CD4-positive, alpha-beta T cell treated with Interleukin-1 beta for 1 hour (primary cell): ENCODE measurements at places on chromosomes 16 and 17.

- DNase-seq, result peak; percentile 86
These were observed at the start of gene ZDHHC7 for GRCh38 chr16:85010931-85011845. TSS of gene ZDHHC7 (minus strand) at chr16:85011535. CDS start at chr16:84990618, 20,917 bp downstream.

DNA sequence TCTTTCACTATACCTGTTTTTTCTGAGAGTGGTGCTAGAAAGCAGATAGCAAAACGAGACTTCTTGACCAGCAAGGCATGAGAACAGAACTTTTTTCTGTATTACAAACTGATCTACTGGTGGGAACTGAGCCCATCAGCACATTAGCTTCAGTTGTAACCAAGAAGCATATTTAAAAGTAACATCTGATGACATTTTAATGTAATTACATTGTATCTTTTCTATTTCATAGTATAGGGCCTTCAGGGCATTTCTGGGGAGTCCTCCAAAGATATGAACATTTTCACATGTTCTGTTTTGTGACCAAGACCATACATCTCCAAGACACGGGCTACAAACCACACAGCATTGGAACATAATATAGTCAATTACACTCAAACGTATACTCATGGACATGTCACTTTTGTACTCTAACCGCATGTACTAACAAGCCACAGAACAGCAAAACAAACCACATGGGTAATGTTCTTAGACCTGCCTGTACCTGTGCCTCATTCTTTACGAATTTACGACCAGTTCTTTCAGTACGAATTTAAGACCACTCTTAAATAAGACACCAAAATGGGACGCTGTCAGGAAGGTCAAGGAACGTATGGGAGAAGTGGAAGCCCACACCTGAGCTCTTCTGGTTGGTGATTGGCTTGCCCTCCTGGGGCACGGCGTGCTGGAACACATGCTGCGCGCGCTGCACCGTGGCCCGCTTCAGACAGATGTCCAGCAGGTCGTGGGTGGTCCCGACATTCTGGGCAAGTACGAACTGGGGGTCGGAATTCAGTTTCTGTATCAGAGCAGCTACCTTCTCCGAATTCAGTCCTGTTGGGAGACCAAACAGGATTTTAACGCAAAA, 825 bp downstream of the BLMH start:
- DNase-seq, result peak; percentile 13

GRCh38 chr17:78338486-78339259, 21.2 kb downstream of the SOCS3 start:
- DNase-seq, result peak; percentile 51

DNA sequence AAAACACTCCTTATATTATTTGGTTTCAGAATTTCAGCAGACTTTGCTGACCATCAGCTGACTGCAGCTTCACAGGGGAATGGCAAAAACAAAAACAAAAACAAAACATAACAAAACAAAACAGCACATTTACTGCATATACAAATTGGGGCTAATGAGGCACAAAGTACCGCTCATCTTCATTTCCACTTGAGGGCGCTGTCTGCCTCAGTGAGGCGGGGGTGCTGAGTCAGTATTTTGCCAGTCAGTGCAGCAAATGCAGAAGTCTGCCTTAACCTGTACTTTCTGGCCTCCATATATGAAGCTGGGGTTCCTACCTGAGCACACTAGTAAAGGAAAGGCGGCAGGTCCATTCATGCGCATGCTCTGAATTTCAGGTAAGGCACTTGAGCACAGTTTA, 13.5 kb upstream of the DYNLRB2 start:
- peak; percentile 53 for DNase-seq

GRCh38 chr17:4968486-4969046, 949 bp upstream of the SPAG7 start:
- no peak for DNase-seq

DNA sequence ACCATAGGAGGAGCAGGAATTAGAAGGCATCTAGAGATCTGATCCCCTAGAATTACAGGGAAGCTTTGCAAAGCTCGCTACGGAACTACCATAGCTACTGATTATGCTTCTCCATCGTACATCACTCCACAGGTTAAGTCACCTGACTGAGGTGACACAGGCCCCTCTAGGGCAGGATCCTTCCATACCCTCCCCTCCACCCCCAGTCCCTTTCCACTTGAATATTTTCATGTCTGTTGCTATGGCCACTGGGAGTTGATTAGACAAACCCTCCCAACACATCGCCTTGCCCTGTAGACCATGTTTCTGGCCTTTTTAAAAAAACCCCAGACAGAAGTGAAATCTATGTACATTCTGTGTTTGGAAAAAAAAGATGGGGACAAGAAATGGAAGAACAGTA, 287.1 kb downstream of the SOX9 start:
- DNase-seq, result no peak

DNA sequence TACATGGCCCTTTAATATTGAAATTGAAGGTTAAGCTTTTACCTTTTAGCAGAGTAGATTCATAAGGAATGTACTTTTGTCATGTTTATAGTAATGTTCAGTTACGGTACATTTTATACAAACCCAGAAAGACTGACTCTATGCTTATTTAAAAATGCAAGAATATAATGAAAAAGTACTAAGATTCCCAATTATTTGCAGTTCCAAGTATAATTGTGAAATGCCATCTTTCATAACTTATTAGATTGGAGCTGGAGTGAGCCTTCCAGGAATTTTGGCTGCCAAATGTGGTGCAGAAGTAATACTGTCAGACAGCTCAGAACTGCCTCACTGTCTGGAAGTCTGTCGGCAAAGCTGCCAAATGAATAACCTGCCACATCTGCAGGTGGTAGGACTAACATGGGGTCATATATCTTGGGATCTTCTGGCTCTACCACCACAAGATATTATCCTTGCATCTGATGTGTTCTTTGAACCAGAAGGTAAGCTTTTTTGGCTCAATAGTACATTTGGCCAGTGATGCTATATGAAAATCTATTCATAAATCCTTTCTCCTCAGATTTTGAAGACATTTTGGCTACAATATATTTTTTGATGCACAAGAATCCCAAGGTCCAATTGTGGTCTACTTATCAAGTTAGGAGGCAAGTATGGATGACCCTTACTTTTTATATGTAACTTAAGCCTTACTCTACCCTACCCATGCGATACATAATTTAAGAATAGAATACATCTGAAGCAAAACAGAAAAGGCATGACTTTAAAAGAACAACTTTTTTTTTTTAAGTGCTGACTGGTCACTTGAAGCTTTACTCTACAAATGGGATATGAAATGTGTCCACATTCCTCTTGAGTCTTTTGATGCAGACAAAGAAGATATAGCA, 4.2 kb downstream of the SRSF2 start:
- no peak for DNase-seq

DNA sequence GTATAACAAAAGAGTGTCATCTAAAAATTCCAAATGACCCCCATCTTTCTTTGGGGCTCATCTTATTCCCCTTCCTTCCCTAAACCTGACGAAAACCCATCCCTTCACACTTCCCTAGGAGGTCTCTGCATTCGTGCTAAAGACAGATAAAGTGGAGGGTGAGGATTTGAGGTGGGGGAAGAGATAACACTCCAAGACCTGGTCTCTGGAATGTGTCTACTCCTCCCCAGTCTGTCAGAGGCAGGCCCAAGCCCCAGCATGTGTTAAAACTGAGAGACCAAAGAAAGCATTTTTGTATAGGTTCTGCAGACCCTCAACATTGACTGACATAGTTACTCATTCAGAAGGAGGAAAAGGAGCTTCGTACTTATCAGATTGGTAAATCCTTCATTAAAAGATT, 11.0 kb upstream of the LHX1 start:
- no peak for DNase-seq

GRCh38 chr17:22671110-22671509, 978.8 kb downstream of the KCNJ18 start:
- no peak for DNase-seq

DNA sequence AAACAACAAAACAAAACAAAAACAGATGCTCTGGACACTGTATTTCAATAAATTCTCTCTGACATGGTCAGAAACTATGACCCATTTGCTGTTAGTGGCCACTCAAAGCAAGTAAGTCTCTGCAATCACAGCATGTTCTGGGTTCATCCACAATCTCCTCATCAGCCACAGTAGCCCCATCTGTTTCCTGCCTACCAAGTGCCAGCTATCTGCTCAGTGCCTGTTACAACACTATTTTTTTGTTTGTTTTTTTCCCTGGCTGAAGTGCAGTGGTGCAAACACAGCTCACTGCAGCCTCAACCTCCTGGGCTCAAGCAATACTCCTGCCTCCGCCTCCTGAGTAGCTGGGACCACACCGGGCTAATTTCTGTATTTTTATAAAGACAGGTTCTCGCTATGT, 137.9 kb downstream of the SOX9 start:
- DNase-seq, result no peak

- DNase-seq, result no peak
These were observed 218.8 kb upstream of the CHMP6 start for GRCh38 chr17:80772906-80773242.

DNA sequence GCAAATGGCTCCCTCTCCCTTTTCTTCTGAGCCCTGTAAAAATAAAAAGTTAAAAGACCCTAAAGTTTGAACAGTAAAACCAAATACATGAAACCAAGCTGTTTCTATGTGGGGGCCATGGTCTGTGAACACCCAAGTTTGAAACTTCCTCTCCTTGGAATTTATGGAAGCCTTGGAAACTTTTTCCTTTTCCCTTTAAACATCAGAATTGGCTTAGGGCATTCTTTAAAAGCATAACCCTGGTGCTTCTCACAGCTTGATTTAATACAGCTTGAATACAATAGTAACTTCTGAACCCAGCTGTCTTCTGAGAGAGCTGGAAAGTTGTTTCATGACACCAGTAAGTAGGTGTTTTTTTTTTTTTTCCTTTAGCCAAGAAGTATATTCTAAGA, 26.5 kb downstream of the NKD1 start:
- DNase-seq, result no peak

DNA sequence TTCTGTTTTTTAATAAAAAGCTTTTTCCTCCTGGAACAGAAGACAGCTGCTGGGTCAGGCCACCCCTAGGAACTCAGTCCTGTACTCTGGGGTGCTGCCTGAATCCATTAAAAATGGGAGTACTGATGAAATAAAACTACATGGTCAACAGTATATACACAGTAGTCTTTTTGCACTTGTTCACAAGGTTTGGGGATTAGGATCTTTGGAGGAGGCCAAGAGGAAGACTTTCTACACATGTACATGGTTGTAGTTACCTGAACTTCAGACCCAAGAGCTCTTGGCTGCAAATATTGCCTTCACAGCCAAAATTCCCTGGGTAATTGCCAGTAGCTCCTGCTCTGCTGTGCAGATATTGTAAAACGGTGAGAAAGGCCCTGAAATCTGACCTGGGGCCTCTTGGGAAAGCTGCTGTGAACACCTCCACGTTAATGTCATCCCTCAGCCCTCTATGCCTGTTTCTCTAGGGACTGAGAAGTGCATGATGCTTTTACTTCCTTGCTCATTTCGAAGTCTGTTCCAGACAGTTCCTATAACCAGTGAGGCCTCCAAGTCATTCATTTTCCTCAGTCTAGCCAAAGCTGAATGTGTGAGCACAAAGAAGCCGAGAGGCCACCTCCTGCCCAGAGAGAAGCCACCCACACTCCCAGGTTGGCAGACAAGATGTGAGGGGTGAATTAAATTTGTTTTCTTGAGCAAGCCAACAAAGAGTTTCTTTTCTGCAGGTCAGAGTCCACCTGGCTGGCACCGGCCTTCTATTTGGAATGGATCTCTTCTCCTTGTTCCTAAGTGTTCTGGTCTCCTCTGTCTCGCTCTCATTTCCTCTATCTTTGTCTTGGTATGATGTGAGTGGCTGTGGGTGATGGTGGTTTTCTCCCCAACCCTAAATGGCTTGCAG, 15.9 kb downstream of the ANKRD40 start:
- no peak for DNase-seq

DNA sequence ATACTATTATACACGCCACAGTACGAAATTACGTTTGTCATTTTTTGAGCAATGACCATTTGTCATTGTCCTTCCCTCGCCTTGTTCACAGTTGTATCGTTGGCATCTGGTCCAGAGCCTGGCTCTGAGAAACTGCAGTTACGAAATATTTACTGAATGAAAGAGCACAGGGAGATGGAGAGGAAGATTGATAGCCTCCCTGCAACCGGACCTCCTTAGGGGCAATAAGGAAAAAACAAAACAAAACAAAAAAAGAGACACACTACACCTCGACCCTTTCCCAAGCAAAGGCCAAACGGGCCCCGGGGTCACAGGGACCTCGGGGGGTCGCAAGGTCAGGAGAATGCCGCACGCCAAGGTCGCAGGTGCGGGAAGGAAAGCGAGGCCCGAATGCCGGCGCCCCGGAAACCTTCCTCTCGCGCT, 857 bp downstream of the GOT2 start:
- DNase-seq, result no peak

- peak; percentile 33 for DNase-seq
These were observed 390 bp downstream of the ZNRF1 start for GRCh38 chr16:74999219-74999608.

- DNase-seq, result no peak
These were observed at the start of gene IRX3 for GRCh38 chr16:54286366-54287130. TSS of gene IRX3 (minus strand) at chr16:54286787. CDS start at chr16:54286050, 737 bp downstream.

GRCh38 chr16:14335297-14335696, 264.2 kb downstream of the MRTFB start:
- DNase-seq, result no peak

DNA sequence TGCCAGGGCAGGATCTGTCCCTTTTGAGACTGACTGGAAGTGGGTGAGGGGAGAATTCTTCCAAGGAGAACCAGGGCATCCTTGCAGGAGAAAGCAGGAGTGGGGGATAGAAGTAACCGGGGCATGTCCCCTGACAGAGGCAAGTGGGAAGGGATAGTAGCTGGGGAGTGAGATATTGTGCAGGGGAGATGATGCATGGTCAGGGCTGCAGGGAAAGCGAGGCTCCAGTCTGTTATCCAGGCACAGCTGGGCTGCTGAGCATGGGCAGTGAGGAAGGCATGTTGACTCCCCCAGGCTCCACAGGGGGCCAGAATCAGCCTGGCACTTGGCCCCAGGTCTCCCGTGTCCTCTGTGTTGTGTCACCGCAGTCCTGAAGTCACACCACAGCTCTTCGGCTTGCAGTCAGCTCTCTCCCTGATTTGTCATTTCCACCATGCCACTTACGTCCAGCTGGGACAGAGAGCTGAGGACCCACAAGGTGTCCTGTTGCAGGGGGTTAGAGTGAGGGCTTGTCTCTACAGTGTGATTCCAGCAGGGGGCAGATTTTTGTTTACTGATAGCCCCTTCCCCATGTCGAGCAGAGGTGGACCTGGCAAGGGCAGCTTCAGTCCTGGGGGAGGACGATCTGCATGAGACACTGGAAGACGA, 40.9 kb downstream of the B9D1 start:
- no peak for DNase-seq

DNA sequence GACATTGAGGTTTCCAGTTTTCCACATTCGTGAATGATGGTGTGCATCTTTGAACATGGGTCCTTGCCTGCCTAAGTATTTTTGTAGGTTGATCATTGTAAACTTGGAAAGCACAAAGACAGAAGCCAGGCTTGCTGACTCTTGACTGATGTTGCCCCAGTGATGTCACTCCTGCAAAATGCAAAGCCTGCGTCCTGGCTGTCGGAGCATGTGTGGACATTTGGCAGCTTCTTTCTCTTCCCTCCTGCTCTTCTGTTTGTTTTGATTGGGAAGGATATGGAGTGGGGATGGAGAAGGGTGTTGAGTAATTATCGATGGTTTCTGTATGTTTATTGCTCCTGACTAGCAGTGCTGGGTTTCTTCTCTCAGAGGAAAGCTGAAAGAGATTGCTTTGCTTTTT, 3.2 kb downstream of the NDE1 start:
- no peak for DNase-seq
